NCI-H446 (cell line): ENCODE measurements at places on chromosomes 13 and 19.

DNA sequence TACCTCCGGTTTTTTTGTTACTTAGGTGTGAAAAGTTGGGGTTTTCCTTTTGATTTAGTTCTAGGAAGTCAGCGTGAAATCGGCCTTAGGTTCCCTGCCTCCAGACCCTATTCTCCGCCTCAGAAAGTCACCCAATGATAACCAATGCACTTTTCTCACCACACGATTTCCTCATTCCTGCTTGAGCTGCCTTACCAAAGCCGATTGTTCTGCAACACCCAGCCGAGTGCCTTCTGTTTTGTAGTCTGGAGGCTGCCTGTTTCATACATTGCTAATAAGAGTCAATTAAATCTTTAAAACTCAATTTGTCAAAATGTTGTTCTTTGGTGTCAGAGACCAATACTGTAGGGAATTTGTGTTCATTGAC is 39.7 kb downstream of the GJA3 start:
- DNase-seq = no peak

- no peak for DNase-seq
These were observed 289.0 kb downstream of the DACH1 start for GRCh38 chr13:71578048-71578447.

DNA sequence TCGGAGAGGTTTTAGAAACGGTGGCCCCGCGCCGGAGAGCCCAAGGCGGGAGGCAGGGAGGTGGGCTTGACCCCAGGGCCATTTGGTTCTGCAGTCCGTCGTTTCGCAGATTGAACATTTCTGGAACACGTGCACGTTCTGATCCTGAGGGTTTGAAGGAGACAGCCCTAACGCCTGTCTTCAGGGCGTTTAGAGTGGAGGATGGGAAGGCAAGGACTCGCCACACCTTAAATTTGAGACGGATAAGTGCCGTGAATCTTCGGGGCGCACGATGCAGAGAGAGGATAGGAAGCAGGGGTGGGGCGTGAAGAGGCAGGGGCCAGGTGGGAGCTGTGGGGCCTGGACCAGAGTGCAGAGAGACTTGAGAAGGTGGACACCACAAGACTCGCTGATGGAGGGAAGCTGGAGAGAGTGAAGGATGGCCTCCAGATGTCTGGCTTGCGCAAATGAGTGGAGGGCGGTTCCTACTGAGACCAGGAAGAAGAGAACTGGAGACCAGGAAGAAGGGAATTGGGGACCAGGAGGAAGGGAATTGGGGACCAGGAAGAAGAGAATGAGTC is 804 bp upstream of the MIER2 start:
- no peak for DNase-seq

- peak; percentile 0 for DNase-seq
These were observed 322.8 kb upstream of the EDNRB start for GRCh38 chr13:78241278-78241919.

DNA sequence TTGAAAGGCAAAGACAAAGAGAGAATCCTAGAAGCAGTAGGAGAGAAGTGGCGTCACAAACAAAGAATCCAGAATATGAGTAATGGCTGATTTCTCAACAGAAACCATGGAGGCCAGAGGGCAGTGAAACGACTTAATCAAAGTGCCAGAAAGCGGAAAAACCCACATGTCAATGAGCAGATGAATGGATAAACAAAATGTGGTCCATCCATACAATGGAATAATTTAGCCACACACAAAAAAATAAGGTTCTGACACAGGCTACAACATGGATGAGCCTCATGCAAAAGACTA is 52.2 kb upstream of the RANBP3 start:
- no peak for DNase-seq
